ENCODE measurements at places on chromosomes 13 and 19. TPM values are rescaled to one million over a fixed set of nuclear protein-coding genes. Genes with fewer than 3 reads are reported as not detected.
A peak's percentile ranks its signal among the peaks of the same experiment; 100 is the strongest.

GRCh38 chr19:30692879-30693503, 320.8 kb downstream of the ZNF536 start:
- H3K36me3 ChIP-seq, result no peaks in the 10 kb centered on the region
- no peak overlapping the region for H3K27ac ChIP-seq
- DNase-seq, result no peak
- peaks cover 25% of the 10 kb centered on the region for H3K27me3 ChIP-seq

- peak overlapping the region; percentile 76 for H3K4me3 ChIP-seq
- no peak for DNase-seq
- H3K4me1 ChIP-seq, result peaks cover 69% of the 10 kb centered on the region
- no peaks in the 10 kb centered on the region for H3K27me3 ChIP-seq
- peaks cover 20% of the 10 kb centered on the region for H3K36me3 ChIP-seq
- peak overlapping the region; percentile 98 for H3K27ac ChIP-seq
Measured at GRCh38 chr19:5954293-5954692, 23.6 kb downstream of the RANBP3 start.

CHERP gene
- 92.0 TPM for total RNA-seq

C1QTNF9B gene
- not detected for total RNA-seq

GRCh38 chr19:8208922-8209461, at the start of gene CERS4:
TSS of gene CERS4 (plus strand) at chr19:8209370. CDS start at chr19:8251077, 41,707 bp downstream.
- H3K27me3 ChIP-seq, result peaks cover 5% of the 10 kb centered on the region
- H3K27ac ChIP-seq, result peak within 1 kb of the TSS; percentile 87
- peaks cover 19% of the 10 kb centered on the region for H3K4me1 ChIP-seq
- peaks cover 17% of the 10 kb centered on the region for H3K36me3 ChIP-seq
- peak within 1 kb of the TSS; percentile 88 for H3K4me3 ChIP-seq

- no peak overlapping the region for H3K27ac ChIP-seq
- DNase-seq, result no peak
- no peak overlapping the region for H3K4me3 ChIP-seq
Measured at GRCh38 chr13:31775686-31776085, 36.4 kb downstream of the RXFP2 start.

- no peaks in the 10 kb centered on the region for H3K27me3 ChIP-seq
- no peak overlapping the region for H3K4me3 ChIP-seq
- no peak overlapping the region for H3K27ac ChIP-seq
- no peak for DNase-seq
Measured at GRCh38 chr13:82330499-82330898, 1551.8 kb downstream of the SLITRK1 start.

CGB8 gene
- total RNA-seq, result not detected

DNA sequence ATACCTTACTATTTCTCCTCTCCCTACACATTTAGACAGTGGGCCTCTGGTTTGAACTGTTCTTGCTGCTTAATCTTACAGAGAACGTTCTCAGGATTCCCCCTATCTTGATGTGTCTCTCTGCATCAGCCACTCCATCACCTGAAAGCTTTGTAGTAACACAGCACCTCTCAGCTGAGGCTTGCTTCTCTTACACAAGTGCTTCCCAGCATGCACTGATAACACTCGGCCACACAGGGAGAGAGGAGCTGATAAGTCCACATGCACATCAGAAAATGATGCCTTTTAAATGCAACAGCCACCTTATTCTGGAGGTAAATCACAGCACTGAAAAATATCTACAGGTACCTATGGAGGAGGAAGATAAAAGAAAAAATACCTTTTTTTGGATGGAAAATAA, 192.2 kb upstream of the TSHZ3 start:
- no peak overlapping the region for H3K4me3 ChIP-seq
- no peak overlapping the region for H3K27ac ChIP-seq
- no peaks in the 10 kb centered on the region for H3K4me1 ChIP-seq
- H3K36me3 ChIP-seq, result no peaks in the 10 kb centered on the region
- H3K27me3 ChIP-seq, result no peaks in the 10 kb centered on the region
- DNase-seq, result no peak

TPTE2 gene
- not detected for total RNA-seq

DNA sequence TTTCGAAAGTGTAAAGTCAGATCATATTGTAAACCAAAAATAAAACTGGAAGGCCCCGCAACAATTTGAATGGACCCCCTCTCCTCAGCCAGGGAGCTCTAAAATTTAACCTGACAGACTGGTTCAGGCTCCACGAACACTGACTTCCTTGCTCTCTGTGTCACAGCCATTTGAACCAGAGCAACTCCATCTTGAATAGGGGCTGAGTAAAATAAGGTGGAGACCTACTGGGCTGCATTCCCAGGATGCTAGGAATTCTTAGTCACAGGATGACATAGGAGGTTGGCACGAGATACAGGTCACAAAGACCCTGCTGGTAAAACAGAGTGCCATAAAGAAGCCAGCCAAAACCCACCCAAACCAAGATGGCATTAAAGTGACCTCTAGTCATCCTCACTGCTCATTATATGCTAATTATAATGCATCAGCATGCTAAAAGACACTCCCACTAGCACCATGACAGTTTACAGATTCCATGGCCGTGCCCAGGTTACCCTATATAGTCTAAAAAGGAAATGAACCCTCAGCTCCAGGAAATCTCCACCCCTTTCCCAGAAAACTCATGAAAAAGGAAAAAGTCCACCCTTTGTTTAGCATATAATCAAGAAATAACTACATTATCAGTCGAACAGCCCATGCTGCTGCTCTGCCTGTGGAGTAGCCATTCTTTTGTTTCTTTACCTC, 43.1 kb downstream of the RFXAP start:
- H3K27ac ChIP-seq, result no peak overlapping the region
- peaks cover 19% of the 10 kb centered on the region for H3K27me3 ChIP-seq
- no peaks in the 10 kb centered on the region for H3K36me3 ChIP-seq

TMEM150B gene
- 0.71 TPM for total RNA-seq

IGFL2 gene
- 0.23 TPM for total RNA-seq

GRCh38 chr13:93227878-93228642, 1.5 kb downstream of the GPC6 start:
- no peaks in the 10 kb centered on the region for H3K4me1 ChIP-seq
- H3K27me3 ChIP-seq, result peaks cover 30% of the 10 kb centered on the region
- H3K27ac ChIP-seq, result no peak overlapping the region
- no peak for DNase-seq

PTGIR gene
- total RNA-seq, result 217 TPM

PPP1R15A gene
- 53.7 TPM for total RNA-seq

- no peaks in the 10 kb centered on the region for H3K27me3 ChIP-seq
- H3K36me3 ChIP-seq, result no peaks in the 10 kb centered on the region
Measured at GRCh38 chr13:83498481-83499190, 383.6 kb downstream of the SLITRK1 start.

DNA sequence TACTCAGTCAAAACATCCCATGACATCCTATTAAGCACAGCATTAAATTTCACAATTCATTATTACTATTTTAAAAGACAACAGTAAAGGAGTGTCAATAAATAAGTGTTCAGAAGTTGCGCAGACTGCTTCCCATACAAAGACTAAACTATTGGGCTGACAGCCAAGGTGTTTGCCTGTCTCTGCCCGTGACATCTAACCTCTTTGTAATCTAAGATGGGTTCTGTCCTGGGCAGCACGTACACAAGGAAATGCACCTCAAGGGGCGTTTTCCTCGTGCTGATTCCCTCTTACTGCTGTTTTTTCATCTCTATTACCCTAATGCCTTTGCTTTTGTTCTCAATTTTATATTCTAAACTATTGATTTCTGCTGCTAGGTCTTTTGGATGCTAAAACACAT, 216.3 kb downstream of the NHLRC3 start:
- DNase-seq, result no peak
- H3K36me3 ChIP-seq, result no peaks in the 10 kb centered on the region
- H3K27me3 ChIP-seq, result peaks cover 3% of the 10 kb centered on the region
- peaks cover 10% of the 10 kb centered on the region for H3K4me1 ChIP-seq

ZNF546 gene
- 6.1 TPM for total RNA-seq

GPI gene
- total RNA-seq, result 502 TPM

ZNF433 gene
- total RNA-seq, result not detected

RDH8 gene
- total RNA-seq, result not detected

SYT5 gene
- total RNA-seq, result not detected

DNA sequence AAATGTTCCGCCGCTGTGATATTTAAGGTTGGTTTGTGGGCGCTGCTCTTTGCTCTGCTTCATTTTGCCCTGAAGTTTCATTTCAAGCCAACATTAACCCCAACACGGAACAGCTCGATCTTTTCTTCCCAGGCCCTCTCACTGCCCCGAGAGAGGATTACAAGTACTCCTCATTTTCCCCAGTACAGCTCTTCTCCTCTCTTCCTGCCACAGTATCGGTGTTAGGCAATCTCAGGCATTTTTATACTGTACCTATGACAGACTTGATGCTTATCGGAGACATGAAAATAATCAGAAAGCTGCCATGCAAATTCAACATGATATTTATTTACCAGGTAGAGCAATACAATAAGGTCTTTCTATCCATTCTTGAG, 1.3 kb upstream of the EDNRB start:
- H3K4me1 ChIP-seq, result peaks cover 8% of the 10 kb centered on the region
- H3K36me3 ChIP-seq, result no peaks in the 10 kb centered on the region
- DNase-seq, result no peak
- H3K4me3 ChIP-seq, result no peak overlapping the region
- H3K27me3 ChIP-seq, result peaks cover 7% of the 10 kb centered on the region

DNA sequence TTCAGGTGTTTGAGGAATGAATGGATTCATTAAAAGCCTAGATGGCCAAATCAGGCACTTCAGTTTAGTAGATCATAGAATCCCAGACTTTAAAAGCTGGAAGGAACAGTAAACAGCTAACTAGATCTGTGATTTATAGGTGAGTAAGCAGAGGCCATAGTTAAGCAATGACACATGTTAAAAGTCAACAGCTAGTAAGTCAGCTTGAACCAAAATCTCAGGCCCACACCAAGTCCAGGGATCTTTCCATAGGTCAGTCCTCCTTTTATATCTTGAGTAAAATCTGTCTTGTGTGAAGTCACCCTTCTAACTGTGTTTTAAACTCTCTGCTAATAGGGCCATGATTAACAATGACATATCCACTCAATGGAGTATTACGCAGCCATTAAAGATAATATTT, 275.5 kb upstream of the SOX21 start:
- no peaks in the 10 kb centered on the region for H3K36me3 ChIP-seq
- H3K27me3 ChIP-seq, result peaks cover 11% of the 10 kb centered on the region
- no peaks in the 10 kb centered on the region for H3K4me1 ChIP-seq
- DNase-seq, result no peak
- no peak overlapping the region for H3K27ac ChIP-seq

TMEM145 gene
- total RNA-seq, result 2.1 TPM

DNA sequence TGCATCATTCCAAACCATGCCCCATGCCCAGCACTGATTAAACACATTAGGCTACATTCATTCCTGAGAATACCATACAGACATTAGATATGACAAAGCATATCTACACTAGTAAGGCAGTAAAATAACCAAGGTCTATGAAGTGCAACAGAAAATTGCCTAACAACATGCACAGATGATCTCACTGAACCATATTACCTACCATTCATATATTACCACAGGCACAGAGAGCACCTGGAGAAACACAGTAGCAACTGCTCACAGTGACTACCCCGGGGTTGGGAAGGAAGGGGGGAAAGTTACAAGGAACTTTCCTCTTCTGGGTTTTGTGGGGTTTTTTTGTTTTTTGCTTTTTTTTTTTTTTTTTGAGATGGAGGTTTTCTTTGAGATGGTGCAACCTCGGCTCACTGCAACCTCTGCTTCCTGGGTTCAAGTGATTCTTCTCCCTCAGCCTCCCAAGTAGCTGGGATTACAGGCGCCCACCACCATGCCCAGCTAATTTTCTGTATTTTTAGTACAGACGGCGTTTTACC, 669.6 kb downstream of the UQCRFS1 start:
- H3K36me3 ChIP-seq, result no peaks in the 10 kb centered on the region
- no peaks in the 10 kb centered on the region for H3K27me3 ChIP-seq
- no peak overlapping the region for H3K27ac ChIP-seq
- DNase-seq, result no peak
- H3K4me1 ChIP-seq, result no peaks in the 10 kb centered on the region
- H3K4me3 ChIP-seq, result no peak overlapping the region

DNA sequence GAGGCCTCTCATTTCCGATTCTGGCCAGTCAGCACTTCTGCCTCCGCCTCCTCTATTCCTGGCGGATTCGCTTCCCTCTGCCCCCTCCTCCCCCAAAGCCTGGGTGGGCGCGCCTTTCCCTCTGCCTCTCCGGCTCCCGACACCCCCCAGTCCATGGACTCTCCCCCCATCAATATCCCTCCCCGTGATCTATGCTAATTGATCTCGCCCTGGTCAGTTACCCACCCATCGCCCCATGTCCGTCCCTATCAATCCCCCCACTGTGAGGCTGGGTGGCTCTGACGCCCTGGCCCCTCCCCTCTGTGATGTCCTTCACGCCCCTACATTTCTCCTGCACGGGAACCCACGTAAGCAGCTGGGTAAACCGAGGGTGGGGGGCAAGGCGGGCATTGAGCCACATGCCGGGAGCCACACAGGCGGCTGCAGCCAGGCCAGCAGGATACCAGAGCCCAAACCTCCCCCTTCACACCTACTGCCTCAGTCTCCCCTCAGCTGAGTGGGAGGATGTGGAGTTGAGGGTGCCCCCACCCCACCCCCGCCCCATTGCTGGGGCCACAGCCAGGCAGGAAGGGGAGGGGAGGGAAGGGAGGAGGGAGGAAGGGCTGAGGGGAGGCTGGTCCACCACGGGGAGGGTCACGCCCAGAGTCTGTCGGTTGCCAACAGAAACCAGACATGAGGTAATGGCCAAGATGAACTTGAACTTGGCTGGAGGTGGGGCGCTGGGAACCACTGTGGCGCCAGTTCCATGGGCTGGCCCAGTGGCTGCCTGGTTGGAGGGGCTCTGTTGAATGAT, 21.0 kb downstream of the SMIM24 start:
- H3K27ac ChIP-seq, result no peak overlapping the region
- H3K36me3 ChIP-seq, result peaks cover 2% of the 10 kb centered on the region
- H3K27me3 ChIP-seq, result no peaks in the 10 kb centered on the region
- no peaks in the 10 kb centered on the region for H3K4me1 ChIP-seq
- H3K4me3 ChIP-seq, result no peak overlapping the region

CATSPERD gene
- not detected for total RNA-seq

- H3K4me1 ChIP-seq, result peaks cover 15% of the 10 kb centered on the region
- H3K36me3 ChIP-seq, result peaks cover 24% of the 10 kb centered on the region
- H3K27ac ChIP-seq, result no peak overlapping the region
- no peaks in the 10 kb centered on the region for H3K27me3 ChIP-seq
- DNase-seq, result no peak
Measured at GRCh38 chr19:12638611-12639182, 27.8 kb downstream of the MAN2B1 start.

DNA sequence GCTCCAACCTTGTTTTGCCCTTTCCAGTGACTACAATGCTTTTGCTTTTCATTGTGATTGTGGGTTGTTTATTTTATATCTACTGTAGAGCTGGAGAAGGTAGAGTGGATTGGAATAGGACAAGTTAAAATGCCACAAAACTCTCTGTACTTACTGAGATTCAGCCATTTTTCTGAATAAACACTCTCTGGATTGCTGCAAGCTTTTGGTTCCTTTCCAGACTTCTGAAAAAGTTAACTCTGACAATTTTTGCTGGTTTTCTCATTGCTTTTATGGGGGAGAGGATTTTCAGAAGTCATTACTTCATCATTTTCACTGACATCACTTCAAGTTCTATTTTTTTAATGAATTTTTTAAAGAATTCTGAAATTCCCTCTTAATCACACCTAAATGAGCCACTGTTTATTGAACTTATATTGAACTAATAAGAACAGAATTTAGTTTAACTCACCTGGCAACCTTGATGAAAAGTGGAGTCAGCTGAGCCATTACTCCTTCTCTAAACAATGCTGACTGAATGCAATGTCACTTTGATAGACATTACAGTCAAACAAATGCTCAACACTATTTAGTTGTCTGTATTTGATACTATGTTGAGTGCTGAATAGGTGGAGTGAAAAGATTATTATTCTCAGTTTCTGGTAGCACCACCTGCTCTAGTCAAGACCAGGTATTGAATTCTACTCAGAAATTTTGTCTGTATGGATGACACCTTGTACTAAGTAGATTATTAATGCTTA, 303.5 kb downstream of the DLEU7 start:
- no peak overlapping the region for H3K27ac ChIP-seq
- no peak for DNase-seq
- no peak overlapping the region for H3K4me3 ChIP-seq

CLC gene
- 2.3 TPM for total RNA-seq

All from activated T-helper 1 cell treated with anti-CD3 and anti-CD28 coated beads, Interleukin-12 subunit alpha, Interleukin-12 subunit beta, Interleukin-2, Interleukin-4 antibody, amounts not matched to agents 30 ng/mL and 10 ng/mL and 1 ng/mL, durations not matched to agents 14 hours and 24 hours and 36 hours (primary cell).